ENCODE measurements at places on chromosomes 12 and 14.
A peak's percentile ranks its signal among the peaks of the same experiment; 100 is the strongest.

DNA sequence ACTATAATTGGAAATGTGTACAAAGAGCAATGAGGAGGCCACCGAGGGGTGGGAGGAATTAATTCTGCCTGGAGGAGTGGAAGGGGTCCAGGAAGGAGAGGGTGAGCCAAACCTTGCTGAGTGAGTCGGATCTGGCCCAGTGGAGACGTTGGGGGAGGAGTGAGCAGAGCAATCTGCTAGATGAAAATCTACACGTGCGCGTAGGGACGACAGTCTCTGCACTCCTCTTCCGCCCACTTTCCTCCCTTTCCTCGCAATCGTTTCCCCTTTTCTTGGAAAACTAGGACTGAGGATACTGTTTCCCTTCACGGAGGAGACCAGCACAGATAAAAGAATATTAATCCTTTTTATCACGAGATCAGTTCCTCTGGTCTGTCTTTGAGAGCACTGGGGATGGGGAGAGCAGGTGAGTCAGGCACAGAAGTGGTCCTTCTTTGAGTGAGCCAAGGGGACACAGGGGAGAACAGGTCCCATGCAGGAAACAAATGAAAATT, 2.9 kb upstream of the NAB2 start:
- no peak for DNase-seq

GRCh38 chr12:76569685-76570604, 10.4 kb upstream of the OSBPL8 start:
- DNase-seq, result no peak

DNA sequence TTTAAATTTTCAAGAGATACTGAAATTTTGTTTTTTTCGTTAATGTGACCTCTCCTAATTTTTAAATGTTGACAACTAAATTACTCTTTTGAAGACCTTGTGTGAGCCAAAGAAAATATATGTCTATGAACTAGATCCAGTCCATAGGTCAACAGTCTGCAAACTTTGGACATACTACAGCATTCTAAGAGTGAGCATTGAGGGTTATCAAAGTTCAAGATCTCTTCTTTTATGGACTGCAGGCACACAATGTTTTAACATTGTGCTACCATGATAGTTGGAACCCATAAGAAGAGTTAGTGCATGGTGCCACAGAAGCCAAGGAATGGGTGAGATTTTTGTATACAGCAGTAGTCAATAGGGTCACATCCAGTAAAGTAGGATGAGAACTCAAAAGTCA, 43.0 kb upstream of the ACSS3 start:
- DNase-seq, result no peak

- DNase-seq, result no peak
Observed at GRCh38 chr12:41772478-41772877, 372.2 kb downstream of the GXYLT1 start.

- no peak for DNase-seq
Observed at GRCh38 chr12:102503056-102503681, 22.8 kb upstream of the IGF1 start.

DNA sequence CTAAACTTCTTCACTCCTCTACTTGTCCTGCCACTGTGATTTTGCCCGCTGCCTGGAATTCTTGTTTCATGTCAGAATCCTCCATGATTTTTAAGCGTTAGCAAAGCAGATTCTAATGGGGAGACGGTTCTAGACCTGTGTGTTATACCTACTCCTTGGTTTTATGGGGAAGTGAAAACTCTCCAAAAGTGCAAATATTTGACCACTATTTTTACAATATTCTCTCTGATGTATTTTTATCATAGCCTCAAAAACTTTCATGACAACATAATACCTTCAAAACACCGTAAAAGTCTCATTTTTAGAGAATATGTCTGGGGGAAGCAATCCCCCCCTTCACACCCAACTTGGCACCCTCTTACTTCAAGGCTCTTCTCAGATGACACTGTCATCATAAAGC, 12.9 kb upstream of the KRAS start:
- DNase-seq, result no peak

DNA sequence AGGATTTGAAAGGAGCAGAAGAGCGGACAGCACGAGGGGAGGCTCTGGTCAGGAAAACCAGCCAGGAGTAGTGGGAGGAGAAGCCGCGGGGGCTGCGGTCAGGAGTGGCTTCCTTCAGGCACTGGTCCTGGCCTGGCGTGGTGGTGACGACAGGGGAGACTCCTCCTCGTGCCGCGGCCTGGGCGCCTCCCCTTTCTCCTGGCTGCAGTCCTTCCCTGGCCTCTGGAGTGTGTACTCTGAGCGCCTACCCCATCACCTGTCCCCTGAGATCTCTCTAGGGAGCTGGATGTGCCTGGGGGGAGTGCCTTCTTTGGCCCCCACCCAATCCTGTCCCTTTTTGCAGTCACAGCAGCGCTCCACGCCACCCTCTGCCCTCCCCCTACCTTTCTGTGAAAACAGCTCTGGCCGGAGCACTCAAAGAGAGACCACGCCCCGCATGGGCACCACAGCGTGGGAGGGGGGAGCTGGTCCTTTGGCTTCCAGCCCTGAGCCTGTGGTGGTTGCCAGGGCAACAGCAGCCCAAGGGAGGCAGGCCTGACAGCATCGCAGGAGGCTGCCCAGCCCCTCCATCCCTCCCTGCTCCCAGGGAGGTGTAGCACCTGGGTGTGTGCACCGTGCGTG, 125.9 kb downstream of the CALM1 start:
- DNase-seq, result no peak

GRCh38 chr14:76902591-76902990, 76.4 kb downstream of the LRRC74A start:
- DNase-seq, result no peak

GRCh38 chr12:68349921-68350606, 17.9 kb upstream of the MDM1 start:
- no peak for DNase-seq

DNA sequence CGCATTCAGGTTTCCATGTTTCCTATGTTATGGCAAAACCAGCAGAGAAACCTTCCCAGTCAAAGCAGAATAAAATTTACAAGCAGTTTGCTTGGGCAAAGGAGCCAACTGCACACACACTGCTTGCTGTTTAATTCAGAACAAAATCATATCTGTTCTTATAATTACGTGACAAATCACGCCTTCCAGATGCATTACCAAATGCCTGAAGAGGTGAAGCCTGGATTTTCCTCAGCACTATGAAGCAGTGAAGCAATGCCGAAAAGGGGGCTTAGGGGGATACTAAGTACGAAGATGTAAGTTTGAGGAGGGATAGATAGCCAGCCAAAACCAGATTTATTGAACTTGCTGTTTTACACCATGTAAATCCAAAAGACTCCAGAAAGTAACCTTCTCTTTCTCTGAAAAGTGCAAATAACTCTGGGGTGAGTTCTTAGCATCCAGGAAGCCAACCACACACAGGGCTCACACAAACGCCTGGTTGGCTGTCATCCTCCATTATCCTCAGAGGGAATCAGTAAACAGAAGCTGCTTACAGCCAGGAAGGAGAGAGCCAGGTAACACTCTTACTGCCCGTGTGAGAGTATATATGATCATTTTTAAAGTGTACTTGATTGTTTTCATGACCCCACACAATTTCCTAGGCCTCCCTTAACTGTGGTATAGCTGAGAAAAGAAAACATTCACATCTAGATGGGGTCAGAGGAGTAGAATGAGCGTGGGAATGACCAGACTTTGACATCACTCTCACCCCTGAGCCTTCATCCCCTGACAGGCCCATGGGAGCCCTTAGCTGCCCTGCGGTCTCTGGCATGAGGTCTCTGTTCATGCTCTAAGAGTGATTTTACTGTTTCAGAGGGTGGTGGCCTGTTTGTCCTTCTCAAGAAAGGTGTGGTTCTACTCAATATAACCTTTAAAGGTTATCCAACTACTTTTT, 442.5 kb downstream of the EGLN3 start:
- no peak for DNase-seq

DNA sequence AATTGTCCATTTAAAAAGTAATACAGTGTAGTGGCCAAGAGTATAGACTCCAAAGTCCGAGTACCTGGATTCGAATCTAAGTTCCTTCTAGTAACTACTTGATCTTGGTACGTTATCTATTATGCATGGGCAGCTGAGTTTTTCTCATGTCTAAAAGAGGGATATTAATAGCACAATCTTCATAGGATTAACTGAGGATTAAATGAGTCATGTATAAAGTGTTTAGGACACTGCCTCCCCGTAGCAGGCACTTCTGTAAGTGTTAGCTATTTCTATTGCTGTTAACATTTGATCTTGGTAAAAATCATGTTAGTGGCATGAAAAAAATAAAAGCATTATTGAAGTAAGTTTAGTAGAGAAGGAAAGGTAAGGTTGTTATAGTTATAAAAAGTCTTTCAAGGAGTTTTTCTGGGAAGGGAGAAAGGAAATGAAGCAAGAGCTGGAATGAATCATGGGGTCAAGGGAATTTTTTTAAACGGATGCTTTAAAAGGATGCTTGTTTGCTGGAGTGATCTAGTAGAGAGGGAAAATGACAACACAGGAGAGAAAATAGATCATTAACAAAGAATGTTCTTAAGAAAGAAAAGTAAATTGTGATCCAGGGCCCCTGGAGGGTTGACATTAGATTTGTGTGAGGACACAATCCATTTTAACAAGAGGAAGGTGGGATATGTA, 502.2 kb upstream of the USP15 start:
- no peak for DNase-seq

- DNase-seq, result no peak
Observed at GRCh38 chr14:50230701-50231474, 490 bp downstream of the SOS2 start.

- peak; percentile 42 for DNase-seq
Observed at GRCh38 chr12:120713861-120714482, 3.7 kb downstream of the UNC119B start.

Data from activated CD8-positive, alpha-beta memory T cell treated with anti-CD3 and anti-CD28 coated beads for 1 hour (primary cell).